ENCODE measurements at places on chromosomes 13 and 19.

DNA sequence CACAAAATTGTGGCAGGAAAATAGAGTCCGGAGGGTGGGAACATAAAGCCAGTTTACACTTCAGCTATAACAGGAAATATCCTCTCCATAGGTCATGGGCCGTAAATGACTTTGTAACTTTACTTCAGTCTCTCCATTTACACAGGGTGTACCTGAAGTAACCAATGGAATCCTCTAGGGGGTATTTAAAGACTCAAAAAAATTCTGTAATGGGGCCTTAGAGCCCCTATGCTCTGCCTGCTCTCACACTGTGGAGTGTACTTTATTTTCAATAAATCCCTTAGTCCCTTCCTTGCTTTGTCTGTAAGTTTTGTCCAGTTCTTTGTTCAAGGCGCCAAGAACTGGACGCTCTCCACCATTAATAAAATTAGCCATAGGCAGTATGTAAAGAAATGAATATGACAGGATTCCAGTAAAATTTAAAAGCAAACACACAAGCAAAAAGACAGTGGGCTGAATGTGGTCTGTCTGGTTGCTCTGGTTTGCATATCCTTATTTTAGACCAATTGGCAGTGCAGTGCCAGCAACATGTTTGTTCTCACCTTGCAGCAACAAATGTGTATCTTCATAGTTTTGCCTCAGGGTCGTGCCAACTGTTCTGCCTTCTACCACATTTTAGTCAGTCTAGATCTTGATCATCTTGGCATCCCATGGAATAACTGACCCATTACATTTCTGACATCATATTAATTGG, 801.5 kb upstream of the SPRY2 start:
- DNase-seq = no peak

DNA sequence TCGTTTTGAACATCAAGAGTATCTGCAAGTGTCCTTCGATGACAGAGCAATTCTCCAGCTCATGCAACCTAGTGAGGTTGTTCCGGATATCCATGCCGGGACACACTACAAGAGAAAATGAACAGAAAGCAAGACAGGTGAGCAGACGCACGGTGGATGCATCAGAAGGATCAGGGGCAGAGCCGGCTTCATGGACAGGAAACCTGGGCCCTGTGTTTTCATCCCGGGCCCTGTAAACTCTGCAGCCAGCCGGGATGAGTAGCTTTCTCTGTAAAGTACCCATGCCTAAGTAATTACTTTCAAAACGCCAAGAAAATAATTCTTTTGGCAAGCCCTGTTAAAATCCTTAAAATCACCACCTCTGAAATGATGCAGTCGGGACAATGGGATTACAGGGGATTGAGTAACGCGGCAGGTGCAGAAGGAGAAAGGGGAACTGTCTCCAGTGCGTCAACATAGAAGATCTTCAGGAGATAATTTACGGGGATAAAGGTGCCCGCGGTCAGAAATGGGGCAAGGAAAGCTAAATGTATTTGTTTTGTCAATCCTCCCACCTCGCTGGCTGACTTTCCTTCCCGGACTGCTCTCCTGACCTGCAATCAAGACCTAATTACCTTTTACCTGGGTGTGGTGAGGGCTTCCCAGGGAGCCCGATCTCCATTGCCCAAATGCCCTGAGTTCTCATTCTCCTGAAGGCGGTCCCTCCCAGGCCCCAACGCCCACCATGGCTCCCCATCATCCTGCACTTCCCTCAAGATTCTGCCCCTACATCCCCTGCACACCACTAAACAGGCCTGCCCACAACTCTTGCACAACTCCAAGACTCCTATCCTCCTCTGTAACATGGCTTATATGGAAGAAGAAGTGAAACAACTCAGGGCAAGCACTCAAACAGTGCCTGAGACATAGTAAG, 26.2 kb downstream of the INSR start:
- no peak for DNase-seq

DNA sequence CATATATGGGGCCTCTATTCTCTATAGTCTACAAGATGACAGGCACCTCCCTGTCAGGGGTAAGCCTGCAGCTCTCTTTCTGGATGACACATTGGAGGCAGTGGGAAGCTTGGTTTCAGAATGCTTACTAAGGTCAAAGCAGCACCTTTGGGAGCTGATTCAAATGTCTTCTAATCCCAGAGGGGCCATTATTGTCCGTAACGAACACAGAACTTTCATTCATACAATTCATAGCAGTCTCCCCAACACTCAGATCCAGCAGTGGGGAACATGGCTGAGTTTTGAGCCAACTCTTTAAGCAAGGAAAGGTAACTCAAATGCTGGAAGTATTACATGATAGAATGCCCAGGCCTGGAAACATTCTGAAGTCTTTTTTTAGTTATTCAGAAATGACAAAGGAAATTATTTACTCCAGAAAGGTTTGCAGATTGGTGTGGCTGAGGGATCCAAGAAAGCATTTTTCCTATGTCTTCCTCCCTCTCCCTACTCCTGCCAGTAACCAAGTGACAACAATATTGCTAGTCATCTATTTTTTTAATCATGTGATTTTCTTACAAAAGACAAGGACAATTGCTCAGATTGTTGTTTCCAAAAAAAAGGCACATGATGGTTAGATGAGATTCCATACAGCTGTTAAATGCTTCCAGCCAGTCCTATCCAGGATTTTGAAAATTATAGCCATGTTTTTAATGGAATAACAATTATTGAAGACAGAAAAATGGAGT, 118.7 kb downstream of the FOXO1 start:
- no peak for DNase-seq

GRCh38 chr13:55069746-55070145, 2041.1 kb downstream of the OLFM4 start:
- no peak for DNase-seq

- DNase-seq = no peak
Measured at GRCh38 chr19:38384209-38385027, 3.4 kb downstream of the GGN start.

GRCh38 chr13:73876323-73876722, 257.9 kb downstream of the KLF12 start:
- DNase-seq = no peak

DNA sequence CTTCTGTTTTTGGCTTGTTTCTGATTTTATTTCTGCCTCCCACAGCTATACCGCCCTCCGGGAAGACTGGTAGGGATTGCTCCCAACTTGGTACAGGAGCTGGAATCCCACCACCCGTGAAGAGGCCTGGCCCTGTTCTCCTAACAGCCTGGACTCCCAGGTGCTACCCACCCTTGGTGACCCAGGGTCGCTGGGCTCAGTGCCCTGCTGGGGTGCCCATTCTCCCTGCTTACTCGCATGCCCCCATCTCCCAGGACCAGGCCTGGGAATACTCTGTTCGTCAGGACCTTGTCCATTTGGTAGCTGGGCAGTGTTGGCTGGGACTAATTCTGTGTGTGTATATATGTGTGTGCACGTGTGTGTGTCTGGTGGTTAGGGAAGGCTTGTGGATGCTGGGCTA, 41.0 kb upstream of the TMTC4 start:
- no peak for DNase-seq

DNA sequence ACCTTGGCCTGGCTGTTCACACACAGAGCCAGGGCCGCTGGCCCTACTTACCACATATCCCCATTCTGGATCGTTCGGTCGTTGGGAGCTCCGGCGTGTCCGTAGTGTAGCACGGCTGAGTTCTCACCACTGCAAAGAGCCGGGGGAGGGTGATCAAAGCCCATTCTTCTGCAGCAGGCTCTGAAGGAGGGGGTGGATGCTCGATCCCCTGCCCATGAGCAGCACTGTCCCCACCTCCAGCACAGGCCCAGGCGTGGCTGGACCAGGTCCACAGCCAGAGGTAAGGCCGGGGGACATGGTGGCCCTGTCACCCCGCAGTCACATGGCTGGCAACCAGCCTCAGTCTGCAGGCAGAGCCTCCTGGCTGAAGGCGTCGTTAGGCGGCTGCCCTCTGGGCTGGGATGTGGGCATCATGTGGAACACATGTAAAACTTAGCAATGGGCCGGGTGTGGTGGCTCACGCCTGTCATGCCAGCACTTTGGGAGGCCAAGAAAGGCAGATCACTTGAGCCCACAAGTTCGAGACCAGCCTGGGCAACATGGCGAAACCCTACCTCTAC, 38.2 kb downstream of the CEBPG start:
- DNase-seq = no peak

DNA sequence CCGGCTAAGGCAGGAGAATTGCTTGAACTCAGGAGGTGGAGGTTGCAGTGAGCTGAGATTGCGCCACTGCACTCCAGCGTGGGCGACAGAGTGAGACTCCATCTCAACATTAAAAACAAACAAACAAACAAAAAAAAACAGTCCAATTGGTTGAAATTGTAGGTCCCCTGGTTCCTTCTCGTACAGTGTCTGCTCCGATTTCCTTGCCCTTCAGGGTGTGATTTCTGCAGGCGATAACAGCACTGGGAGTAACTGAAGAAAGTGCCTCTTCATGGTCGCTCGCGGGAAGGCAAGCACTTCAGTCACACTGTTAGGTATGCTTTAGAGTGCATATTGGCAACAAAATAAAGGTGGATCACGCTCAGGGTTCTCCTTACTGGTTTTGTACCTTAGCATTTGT, 39.7 kb downstream of the TPT1 start:
- DNase-seq = no peak

DNA sequence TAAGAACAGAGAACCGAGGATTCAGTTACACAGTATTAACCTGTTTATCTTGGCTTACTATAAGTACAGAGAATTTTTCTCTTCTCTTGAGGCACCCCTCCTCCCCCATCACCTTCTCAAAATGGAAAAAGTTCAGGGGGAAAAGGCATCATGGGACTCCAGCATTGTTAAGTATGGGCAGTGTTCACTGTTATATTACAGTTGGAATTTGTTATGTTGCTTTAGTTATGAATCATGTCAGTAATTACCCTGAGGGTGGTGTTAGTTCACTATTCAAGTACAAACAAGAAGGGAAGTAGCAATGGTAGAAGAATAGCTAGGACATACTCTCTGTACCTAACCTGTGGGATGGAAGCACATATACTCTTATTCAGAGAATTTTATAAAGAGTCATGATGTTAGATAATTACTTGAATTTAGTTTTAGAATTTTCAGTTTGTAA, 12.0 kb downstream of the LPAR6 start:
- DNase-seq = no peak

- DNase-seq = no peak
Measured at GRCh38 chr13:33348366-33348765, 62.8 kb upstream of the STARD13 start.

DNA sequence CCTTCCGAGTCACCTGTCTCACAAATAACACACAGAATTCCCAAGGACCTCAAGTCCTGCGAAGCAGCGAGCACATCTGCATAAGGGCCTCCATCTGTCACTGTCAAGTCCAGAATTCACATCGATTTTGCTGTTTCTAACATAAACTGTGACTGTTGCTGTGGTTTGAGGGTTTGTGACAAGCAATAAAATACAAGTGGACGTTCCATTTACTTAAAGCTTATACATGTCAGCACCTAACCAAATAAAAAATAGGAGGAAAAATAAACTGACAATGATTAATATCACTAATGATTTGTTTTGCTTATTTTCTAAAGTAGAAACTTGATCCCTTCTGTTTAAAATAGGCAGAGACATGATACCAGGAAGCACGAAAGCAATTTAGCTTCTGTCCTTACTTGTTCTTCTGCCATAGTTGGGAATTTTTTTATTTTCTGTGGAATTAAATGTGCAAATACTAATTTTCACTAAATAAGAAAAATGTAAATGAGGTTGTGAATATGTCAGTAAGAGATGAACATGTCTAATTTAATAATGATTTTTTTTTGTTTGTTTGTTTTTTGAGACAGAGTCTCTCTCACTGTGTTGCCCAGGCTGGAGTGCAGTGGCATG, 279.1 kb downstream of the FGF9 start:
- DNase-seq = no peak

DNA sequence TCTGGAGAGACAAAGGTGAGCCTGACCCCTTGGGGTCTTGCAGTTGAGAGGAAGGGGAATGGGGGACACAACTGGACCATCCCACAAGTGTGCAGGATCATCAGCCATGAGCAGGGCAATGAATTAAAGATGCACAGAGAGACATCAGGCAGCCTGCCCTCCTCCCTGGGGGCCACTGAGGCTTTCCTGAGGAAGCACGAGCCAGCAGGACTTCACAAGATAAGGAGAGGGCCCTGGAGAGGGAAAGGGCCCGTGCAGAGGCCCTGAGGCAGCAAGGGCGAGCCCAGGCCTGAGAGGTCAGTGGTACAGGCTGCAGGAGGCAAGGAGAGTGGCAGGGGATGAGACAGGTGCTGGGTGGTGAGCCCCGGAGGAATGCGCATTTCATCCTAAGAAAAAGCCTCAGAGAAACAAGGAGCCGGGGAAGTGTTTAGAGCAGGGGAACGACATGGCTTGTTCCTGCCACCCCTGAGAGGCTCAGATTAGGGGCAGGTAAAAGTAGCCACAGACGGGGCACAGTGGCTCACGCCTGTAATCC, 9.0 kb upstream of the PRKD2 start:
- no peak for DNase-seq

DNA sequence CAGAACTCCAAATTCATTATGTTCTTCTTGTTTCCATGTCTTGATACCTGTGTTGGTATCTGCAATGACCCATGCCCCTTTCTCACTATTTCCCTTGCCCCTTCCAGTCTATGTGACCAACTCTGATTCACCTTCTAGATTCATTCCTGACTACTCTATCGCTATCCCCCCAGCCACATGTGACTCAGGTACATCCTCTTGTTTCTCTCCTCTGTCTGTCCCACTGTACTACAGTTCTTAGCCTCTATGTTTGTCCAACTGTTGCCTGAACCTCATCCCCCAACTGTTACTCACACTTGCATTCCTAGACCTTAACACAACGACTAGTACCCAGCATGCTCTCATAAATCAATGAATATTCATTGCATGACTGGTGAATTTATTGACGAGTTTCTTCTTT, 10.0 kb upstream of the FLT3 start:
- no peak for DNase-seq

DNA sequence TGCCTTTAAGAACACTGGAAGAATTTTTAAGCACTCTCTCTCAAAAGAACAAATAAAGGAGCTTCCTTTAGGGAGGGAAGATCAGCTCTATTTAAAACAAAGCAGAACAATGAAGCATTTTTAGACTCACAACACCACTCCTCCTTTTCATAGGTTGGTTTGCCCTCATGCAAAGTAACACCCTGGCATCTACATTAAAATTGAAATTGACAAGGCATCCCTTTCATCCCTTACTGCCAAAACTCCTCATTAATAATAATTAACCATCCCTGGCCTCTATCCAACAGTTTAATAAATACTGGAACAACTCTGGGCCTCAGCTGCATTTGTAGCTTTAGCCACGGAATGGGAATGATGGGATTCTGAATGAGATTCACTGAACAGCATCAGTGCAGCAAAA, 929.1 kb downstream of the PCDH9 start:
- DNase-seq = no peak

DNA sequence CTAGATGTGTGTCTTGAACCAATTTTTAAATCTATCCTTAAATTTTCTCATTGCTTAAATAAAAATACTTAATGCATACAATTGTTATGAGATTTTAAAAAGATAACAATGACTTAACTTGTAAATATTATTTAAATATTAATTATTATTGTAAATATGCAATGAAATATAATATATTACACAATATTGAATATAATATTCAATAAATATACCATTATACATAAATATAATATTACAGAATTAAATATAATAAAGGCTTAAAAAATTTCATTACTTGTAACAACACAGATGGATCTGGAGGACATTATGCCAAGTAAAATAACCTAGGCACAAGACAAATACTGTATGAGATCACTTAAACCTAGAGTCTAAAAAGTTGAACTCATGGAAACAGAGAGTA, 1532.3 kb downstream of the PCDH9 start:
- DNase-seq = no peak

- DNase-seq = no peak
Measured at GRCh38 chr19:22617614-22618320, 16.4 kb upstream of the ZNF492 start.

All from stimulated activated CD4-positive, alpha-beta T cell treated with anti-CD3 and anti-CD28 coated beads, Interleukin-1b, Interleukin-23, amount 100 ng/mL, for 48 hours (primary cell).